Esophagus squamous epithelium (tissue), 5 donors: ENCODE measurements at places on chromosomes 2 and 18.

DNA sequence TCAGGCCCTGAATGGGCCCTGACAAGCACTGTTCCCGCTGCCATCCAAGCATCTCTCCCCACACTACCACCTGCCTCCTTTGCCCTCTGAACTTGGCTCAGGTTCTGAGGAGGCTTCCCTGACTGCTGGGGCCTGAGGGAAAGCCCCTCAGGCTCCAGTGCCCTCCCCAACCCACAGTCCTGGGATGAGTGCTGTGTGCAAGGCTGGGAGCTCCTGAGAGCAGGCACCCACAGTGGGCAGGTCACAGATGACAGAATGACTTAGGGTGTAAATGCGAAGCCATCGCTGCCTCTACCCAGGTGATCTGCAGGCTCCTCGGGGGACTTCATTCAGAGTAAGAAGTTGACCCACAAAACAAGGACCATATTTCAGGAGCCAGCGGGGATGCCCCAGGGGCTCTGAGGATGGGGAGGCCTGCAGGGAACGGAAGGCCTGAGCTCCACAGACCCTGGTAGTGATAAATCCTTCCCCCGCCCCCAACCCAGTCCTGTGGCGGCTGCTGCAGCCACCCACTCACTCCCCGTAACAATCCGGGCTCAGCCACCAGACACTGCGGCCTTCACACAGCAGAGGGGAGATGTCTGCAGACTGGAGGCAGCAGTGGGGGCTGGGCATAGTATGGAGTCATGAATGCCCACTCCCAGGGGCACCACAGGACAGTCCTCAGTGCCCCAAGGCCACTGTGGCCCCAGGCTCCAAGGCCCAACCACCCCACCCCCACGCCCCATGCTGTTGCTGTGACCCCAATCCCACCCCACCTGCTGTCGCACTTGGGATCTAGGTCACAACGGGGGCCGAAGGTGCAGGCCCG is 8.9 kb downstream of the BIN1 start:
- no peaks in the 10 kb centered on the region for H3K27me3 ChIP-seq
- H3K27ac ChIP-seq, result peak overlapping the region; percentile 33
- H3K4me3 ChIP-seq, result no peak overlapping the region
- no peaks in the 10 kb centered on the region for H3K36me3 ChIP-seq
- DNase-seq, result no peak

DNA sequence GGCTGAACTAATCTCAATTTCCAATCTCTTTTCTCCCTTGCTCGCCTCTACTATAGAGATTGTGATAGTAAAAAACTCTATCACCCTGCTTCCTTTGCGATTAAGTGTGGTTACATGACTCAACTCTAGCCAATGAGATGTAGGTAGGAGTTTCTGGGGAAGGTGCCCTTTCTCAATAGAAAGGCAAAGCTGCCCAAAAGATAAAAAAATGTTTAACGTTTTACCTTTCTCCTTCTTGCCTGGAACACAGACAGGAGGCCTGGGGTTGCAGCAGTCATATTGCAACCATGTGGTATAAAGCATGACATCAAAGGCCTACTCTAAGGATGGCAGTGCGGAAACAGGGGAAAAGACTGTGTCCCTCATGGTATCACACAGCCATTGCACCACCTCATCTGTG is 31.5 kb downstream of the TMEM37 start:
- H3K36me3 ChIP-seq, result no peaks in the 10 kb centered on the region
- DNase-seq, result no peak
- H3K27ac ChIP-seq, result no peak overlapping the region
- H3K4me1 ChIP-seq, result no peaks in the 10 kb centered on the region
- H3K27me3 ChIP-seq, result no peaks in the 10 kb centered on the region

DNA sequence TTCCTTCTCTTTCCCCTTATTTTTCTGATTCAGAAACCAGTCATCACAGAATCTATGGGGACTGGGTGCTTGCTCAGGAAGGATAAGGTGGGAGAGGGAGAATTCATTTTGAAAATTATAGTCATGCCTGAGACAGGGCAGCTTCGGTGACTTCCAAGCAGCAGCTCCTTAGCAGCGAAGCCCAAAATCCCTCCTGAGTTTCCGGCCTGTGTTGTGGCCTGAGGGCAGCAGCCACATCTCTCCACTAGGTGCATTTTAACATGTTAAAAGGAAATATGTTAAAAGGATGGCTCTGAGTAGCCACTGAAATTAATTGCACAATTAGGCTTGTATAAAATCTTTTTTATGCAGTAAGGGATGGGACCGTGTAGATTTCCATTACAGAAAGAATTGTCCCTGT is 207.0 kb upstream of the RAB12 start:
- H3K27ac ChIP-seq, result no peak overlapping the region
- H3K36me3 ChIP-seq, result peaks cover 43% of the 10 kb centered on the region
- H3K27me3 ChIP-seq, result no peaks in the 10 kb centered on the region
- no peak for DNase-seq
- no peaks in the 10 kb centered on the region for H3K4me1 ChIP-seq
- H3K4me3 ChIP-seq, result no peak overlapping the region

- no peak overlapping the region for H3K4me3 ChIP-seq
- no peaks in the 10 kb centered on the region for H3K4me1 ChIP-seq
- no peak for DNase-seq
- H3K27ac ChIP-seq, result peak overlapping the region; percentile 56
Measured at GRCh38 chr18:22189449-22190166, 20.2 kb downstream of the GATA6 start.

DNA sequence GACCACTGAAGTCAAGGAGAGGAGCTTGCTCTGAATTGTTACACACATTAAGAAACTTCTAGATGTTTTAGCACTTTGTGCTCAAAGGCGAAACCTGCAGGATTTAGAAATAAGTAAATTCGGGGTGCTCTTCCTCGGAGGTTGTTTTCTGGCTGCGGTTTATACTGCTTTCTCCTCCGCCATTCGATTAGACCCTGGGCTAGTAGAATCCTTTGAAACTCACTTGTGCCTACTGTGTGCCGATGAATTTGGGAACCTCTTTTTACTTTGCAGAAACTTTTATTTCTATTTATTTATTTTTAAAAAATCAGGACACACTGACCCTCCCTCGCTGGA is 3.5 kb downstream of the MEIS1 start:
- H3K4me3 ChIP-seq, result peak overlapping the region; percentile 72
- H3K36me3 ChIP-seq, result no peaks in the 10 kb centered on the region
- no peaks in the 10 kb centered on the region for H3K4me1 ChIP-seq
- no peak for DNase-seq
- H3K27me3 ChIP-seq, result no peaks in the 10 kb centered on the region

DNA sequence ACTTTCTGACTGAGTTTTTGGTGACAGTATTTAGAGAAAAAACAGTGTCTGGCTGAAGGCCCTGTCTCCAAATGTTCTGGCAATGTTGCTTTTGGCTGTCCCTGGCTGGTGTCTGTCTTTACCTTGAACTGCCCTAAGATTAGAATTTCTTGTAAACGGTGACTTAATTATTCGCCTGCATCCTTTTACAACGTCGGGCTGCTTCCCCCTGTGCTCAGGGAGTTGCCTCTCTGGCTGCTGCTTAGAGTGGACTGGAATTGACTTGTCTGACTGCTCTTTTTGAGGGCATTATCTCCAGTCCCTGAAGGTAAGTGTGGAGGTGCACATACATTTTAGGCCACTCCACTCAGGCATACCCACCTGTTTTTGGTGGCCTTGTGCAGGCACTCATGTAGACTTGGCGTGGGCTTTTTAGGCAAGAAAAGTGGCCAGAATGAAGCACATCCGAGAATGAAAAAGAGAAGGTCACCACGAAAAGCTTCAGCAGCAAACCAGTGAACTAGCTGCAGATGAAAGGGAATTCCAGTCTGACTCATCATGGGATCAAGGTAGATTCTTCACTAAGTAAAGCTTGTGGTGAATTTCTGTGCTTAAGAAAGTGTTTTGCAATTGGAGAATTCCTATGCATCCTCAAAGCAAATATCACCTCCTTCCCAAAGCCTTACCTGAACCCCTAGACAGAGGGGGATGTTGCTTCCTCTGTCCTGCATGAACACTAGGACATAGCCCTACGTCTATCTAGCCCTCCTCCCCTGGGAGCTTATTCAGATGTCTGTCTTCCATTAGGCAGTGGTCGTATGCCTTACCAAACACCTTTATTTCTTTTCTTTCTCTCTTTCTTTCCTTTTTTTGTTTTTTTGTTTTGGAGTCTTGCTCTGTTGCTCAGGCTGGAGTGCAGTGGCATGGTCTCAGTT is 230.3 kb upstream of the TRIB2 start:
- no peak overlapping the region for H3K27ac ChIP-seq
- H3K4me3 ChIP-seq, result no peak overlapping the region
- H3K4me1 ChIP-seq, result peaks cover 20% of the 10 kb centered on the region
- H3K36me3 ChIP-seq, result no peaks in the 10 kb centered on the region

- H3K4me3 ChIP-seq, result no peak overlapping the region
- H3K4me1 ChIP-seq, result no peaks in the 10 kb centered on the region
- H3K27me3 ChIP-seq, result no peaks in the 10 kb centered on the region
- DNase-seq, result no peak
- no peak overlapping the region for H3K27ac ChIP-seq
Measured at GRCh38 chr2:179512281-179513035, 247.8 kb upstream of the SESTD1 start.

GRCh38 chr2:221635949-221636348 is 63.8 kb upstream of the EPHA4 start:
- H3K27me3 ChIP-seq, result no peaks in the 10 kb centered on the region
- no peak for DNase-seq
- no peak overlapping the region for H3K27ac ChIP-seq
- no peak overlapping the region for H3K4me3 ChIP-seq

- H3K4me3 ChIP-seq, result no peak overlapping the region
- H3K27ac ChIP-seq, result no peak overlapping the region
- no peak for DNase-seq
Measured at GRCh38 chr2:129274038-129274415, 705.4 kb upstream of the RAB6C start.

DNA sequence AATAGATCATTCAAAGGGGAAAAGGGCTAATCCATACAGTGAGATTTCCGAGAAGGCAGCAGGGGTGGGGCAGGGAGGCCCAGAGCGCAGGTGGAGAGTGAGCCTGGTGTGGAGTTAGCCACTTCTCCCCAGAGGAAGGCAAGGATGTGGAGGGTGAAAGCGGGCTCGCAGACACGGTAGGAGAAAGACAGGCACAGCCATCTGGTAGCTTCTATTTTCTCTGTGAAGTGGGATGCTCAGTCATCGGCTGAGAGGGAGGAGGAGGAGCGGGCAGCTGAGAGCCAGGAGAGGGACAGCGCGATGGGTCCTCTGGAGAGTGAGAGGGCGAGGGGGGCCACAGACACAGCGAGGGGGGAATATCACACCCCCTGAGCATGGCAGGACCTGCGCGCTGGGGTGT is 153.3 kb upstream of the NDUFV2 start:
- H3K4me1 ChIP-seq, result peaks cover 18% of the 10 kb centered on the region
- H3K4me3 ChIP-seq, result no peak overlapping the region
- no peak overlapping the region for H3K27ac ChIP-seq
- no peaks in the 10 kb centered on the region for H3K36me3 ChIP-seq

- no peak overlapping the region for H3K27ac ChIP-seq
- no peak for DNase-seq
- no peaks in the 10 kb centered on the region for H3K36me3 ChIP-seq
- H3K27me3 ChIP-seq, result no peaks in the 10 kb centered on the region
- no peaks in the 10 kb centered on the region for H3K4me1 ChIP-seq
Measured at GRCh38 chr18:71902482-71902881, 641.7 kb downstream of the CBLN2 start.
